ENCODE measurements at places on chromosomes 5 and 9. TPM values are rescaled to one million over a fixed set of nuclear protein-coding genes. Genes with fewer than 3 reads are reported as not detected.

The ADAMTSL1 gene
- total RNA-seq = 26.1 TPM

The SYNPO gene
- 4.0 TPM for total RNA-seq

The NSUN2 gene
- total RNA-seq = 38.5 TPM

The CD72 gene
- total RNA-seq = 1.7 TPM

The C9orf50 gene
- total RNA-seq = 0.18 TPM

Data from smooth muscle cell of bladder (primary cell).